Sigmoid colon (tissue), 7 donors: ENCODE measurements at places on chromosomes 12 and 14. TPM values are rescaled to one million over a fixed set of nuclear protein-coding genes. Genes with fewer than 3 reads are reported as not detected.

DNA sequence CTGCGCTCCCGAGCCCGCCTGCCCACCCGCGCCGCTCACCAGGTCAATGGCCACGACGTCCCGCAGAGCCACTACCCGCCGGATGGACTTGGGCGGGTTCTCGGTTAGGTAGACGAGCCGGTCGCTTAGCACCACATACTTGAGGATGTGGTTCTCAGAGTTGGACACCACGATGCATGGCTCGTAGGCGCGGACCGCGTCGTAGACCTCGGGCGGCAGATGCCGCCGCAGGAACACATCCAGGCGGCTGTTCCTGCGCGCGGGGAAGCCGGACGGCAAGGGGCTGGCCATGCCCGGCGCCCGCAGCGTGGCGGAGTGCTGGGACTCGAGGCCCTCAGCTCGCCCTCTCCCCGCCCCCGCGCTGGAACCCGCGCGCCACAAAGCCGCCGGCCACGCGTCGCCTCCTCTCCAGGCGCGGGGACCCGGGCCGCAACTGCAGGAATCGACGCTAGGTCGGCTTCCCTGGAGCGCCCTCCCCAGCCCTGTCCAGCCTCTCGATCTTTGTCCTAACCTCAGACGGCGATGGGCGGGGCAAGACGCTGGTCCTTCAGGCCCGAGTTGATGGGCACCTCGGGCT lies at the start of gene C12orf56:
C12orf56 (minus strand) TSS at position 484 of the 577 bp plus-strand sequence; CDS start at position 291, 193 bp downstream.
- peaks cover 18% of the 10 kb centered on the region for H3K27me3 ChIP-seq
- no peak within 1 kb of the TSS for H3K4me3 ChIP-seq
- peaks cover 10% of the 10 kb centered on the region for H3K4me1 ChIP-seq
- no peaks in the 10 kb centered on the region for H3K36me3 ChIP-seq
- no peak within 1 kb of the TSS for H3K27ac ChIP-seq

The P2RX2 gene
- not detected for total RNA-seq

The CELA1 gene
- not detected for total RNA-seq

DNA sequence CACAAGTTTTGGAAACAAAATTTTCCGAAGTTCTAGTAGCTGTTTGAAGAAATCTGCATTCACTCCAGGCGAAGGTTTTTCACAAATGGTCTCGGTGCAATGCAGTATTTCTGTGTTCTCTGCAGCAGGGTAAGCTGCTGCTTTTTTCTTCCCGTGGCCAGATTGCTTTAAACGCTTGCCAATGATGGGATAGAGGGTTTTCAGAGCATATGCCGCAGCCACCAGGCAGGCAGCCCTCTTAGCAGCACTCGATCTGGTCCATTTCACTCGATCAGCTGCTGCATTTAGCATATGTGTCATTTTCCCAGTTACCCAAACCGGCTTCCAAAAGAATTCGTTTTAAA lies 315 bp downstream of the ABCD2 start:
- H3K36me3 ChIP-seq = no peaks in the 10 kb centered on the region
- DNase-seq = no peak
- peaks cover 41% of the 10 kb centered on the region for H3K4me1 ChIP-seq
- H3K27ac ChIP-seq = peak overlapping the region; percentile 88
- peak overlapping the region; percentile 55 for H3K4me3 ChIP-seq

DNA sequence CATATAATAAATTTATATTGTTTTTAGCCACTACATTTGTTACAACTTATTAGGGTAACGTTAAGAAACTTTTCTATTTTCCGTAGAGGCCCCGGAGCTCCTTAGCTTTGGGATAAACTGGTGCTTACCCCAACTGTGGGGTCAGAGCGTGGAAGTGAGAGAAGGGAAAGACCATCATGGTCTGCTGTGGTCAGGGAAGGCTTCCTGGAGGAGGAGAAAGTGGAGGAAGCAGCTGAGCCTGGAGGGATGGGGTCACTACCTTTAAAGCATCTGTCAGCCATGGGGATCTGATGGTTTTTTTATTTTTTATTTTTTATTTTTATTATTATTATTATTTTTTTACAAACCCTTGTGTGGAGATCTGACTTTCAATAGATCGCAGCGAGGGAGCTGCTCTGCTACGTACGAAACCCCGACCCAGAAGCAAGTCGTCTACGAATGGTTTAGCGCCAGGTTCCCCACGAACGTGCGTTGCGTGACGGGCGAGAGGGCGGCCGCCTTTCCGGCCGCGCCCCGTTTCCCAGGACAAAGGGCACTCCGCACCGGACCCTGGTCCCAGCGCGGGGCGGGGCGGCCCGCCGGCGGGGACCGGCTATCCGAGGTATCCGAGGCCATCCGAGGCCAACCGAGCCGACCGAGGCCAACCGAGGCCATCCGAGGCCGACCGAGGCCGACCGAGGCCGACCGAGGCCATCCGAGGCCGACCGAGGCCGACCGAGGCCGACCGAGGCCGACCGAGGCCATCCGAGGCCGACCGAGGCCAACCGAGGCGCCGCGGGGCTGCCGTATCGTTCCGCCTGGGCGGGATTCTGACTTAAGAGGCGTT lies 1101.2 kb upstream of the TMEM132C start:
- peak overlapping the region; percentile 75 for H3K27ac ChIP-seq
- peak overlapping the region; percentile 53 for H3K4me3 ChIP-seq
- H3K36me3 ChIP-seq = no peaks in the 10 kb centered on the region
- H3K27me3 ChIP-seq = no peaks in the 10 kb centered on the region
- peak; percentile 77 for DNase-seq
- no peaks in the 10 kb centered on the region for H3K4me1 ChIP-seq

DNA sequence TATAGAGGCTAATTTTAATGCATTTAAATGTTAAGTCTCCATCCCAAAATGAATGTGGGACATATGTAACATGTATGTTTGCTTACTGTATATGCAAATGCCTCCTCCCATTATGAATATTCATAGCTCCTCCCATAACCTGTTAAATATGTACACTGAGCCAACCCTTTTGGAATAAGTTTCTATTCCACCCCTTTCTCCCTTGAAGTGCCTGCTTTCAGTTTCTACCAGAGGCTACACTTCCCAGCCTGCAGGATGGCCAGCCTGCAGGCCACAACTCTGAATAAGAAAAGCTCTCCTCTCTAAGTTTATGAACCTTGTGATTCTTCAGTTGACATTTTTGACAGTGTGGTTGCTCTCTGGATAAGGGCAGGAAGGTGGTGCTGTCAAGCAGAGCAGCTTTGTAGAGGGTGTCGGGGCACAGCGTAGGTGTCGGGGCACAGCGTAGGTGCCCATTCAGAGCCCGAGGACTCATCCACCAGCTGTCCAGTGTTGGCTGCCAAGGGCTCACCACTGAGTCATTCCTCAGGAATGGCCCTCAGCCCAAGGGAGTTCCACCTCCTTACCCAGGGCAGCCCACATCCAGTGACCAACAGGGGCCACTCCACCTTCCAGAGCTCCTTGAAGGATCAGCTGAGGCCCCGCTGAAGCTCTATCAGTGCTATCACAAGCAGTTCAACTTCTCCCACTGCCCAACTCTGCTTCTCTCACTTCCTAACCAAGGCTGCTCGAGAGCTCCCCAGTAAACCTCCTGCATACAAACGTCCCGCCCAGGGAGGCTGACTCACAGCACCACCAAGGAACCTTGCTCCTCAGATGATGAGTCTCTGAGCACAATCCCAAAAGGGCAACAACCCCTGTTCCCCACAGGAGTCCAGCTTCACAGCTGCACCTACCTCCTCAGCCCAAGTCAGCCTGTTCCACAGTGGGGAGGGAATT lies 31.4 kb downstream of the VWF start:
- no peaks in the 10 kb centered on the region for H3K27me3 ChIP-seq
- H3K4me3 ChIP-seq = no peak overlapping the region
- H3K27ac ChIP-seq = peak overlapping the region; percentile 60
- H3K36me3 ChIP-seq = no peaks in the 10 kb centered on the region
